ENCODE measurements at places on chromosomes 1 and 21.
A peak's percentile ranks its signal among the peaks of the same experiment; 100 is the strongest.

- DNase-seq: peak; percentile 11
These were observed 7.5 kb downstream of the MYOC start for GRCh38 chr1:171644805-171645483.

DNA sequence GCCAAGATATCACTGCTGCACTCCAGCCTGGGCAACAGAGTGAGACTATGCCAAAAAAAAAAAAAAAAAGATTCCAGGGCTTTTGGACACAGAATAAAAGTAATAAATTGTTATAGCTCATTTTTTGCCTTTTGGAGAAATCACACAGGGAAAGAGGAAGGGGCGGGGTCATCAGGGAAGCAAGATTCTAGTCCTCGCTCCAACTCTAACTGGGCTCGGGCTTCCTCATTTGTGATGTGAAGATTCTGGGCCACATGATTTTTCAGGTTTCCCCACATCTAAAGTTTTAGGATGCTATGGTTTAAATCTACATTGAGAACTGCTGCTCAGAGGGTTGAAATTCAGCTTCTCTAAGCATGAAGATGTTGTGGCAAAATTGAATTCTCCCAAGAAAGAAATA, 179.3 kb upstream of the PLXNA2 start:
- no peak for DNase-seq

DNA sequence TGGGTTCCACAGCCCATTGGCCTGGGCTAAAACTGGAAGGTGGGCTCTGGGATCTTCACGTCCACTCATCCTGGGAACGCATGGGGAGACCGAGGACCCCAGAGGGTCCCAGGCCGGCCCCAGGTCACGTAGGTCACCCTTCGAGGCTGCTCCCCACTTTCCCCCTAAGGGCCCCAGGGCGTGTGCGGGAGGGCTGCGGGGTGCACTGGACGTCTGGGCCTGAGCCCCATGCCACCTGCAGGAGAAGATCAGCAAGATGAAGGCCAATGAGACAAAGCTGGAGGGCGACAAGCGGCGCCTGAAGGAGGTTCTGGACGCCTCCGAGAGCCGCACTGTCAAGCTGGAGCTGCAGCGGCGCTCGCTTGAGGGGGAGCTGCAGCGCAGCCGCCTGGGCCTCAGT, 12.5 kb downstream of the MFAP2 start:
- DNase-seq: no peak

DNA sequence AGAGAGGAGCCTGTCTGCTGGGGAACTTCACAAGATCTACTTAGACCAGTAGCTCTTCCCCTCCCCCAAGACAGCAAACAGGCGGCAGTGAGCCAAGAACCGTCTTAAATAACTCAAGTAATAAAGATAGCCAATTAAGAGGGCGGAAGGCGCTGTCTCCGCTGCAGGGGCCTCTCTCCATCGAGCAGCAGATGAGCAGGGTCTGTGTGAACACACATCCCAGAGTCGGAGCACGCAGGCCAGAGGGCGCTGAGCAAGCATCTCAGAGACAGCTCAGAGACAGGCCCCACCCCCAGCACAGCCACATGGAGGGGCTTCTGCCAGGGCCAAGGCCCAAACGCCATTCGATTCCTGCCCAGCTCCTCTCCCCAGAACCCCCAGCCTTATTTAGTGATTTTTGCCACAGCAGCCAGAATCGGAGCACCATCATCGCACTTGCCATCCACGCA, 11.1 kb downstream of the IFFO2 start:
- no peak for DNase-seq

- DNase-seq: peak; percentile 65
These were observed 119.8 kb downstream of the SIK1 start for GRCh38 chr21:43306911-43307676.

DNA sequence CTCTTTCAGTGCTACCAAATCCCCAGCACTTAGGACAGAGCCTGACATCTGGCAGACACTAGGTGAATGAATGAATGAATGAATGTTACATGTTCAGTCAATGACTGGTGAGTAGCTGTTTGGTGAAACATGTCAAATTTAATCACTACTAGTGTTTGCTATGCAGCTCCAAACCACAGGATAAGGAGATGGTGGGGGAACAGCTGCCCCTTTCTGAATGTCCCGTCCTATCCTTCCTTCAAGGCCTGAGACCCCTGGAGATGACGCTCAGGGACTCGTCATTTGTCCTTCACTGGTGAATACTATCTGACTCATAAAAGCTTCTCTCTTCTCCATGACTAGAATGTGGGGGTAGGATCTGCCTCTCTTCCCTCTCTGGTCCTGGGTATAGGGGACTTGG, 175.4 kb downstream of the HIVEP3 start:
- DNase-seq: no peak

DNA sequence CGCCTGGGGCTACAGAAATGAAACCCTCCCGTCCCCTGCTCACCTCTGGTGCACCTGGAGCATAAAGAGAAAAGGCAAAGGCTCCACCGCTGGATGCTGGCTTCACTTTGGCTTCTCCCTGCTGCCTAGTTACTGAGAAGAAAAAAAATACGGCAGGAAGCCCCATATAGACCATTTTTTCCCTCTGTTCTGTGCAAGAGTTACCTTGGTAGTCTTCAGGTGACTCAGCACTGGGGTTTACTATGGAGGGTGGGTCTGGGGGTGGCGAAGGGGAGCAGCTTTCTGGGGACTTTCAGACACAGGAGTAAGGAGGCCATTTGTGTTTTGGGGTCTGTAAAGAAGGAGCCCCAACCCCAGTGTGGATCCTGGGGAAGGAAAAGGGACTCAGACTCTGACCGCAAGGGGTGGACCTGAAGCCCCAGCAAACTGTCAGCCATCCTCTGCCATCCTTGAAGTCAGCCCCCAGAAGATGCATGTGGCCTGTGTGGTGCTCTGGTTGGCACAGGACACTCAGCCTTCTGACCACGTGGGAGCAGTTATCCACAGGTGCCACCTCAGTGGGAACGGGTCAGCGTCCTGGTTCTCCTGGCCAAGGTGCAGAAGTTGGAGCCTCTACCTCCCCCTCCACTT, 25.9 kb upstream of the EPS8L3 start:
- DNase-seq: no peak

DNA sequence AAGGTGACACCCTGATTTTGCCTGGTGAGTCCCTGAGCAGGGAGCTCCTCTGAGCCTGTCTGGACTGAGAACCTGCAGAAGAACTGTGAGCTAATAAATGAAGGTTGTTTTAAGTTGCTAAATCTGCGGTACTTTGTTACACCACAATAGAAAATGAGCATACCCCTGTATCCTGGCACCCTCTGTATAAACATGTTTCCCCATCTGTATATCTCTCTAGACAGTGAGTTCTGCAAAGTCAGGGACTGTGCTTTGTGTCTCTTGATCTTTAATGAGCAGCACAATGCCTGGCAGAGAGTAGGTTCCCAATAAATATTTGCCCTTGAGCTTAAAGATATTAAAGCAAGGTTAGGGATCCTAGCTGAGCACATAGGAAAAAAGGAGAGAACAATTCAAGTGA, 228.8 kb downstream of the OMA1 start:
- DNase-seq: no peak

DNA sequence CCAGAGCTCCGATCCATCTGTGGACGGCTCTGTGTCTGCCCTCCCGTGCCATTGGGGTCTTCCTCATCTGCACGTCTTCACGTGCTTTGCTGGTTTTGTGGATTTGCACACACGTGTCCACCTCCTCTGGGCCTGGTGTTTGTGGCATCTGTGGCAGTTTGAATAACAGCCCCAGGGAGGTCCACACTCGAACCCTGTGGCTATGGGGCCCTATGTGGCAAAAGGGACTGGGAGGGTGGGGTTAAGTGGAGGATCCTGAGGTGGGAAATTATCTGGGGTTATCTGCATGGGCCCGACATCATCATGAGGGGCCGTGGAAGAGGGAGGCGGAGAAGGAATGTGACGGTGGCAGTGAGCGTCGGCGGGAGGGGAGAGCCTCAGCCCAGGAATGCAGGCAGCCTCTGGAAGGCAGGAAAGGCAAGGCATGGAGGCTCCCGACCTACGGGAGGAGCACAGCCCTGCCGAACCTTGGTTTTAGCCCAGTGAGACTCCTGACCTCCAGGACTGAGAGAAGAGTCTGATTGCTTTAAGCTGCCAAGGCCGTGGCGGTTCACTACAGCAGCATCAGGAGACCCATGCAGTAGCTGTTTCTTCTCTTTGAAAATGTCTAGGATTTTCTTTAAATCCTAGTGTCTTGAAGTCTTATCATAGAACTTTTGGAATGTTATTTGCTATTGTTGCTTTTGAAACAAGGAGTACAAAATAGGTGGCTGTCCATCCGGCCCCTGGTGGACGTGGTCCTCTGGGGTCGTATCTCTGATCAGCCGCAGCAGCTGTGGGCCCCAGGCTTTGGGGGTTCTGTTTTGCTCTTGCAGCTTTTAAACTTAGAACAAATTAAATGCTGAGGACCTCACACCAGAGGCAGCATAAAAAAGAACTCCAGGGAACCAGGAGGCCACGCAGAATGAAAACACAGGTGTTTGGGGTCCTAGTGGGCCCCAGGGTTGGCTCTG, 40.0 kb upstream of the LRRC3 start:
- DNase-seq: no peak

GRCh38 chr1:229665912-229666558, 40.0 kb downstream of the URB2 start:
- DNase-seq: no peak

GRCh38 chr1:93313026-93313425, 32.7 kb upstream of the DR1 start:
- DNase-seq: no peak

DNA sequence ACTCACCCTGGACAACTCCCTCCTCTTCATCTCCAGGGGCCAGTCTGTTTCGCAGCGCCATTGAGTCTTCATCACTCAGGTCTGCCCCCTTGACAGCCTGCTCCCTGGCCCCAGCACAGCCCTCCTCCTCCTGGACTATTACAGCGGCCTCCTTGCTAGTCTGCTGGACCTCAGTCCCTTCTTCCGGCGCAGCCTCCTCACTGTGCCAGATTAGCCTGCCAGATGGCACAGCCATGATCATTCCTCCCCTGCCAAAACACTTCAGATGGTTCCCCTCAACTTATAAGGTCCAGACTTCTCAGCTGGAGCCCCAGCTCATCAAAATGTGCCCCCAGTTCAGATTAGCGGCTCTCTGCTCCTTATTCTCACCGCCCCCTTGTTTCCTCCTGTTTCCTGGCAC, 7.0 kb upstream of the CELSR2 start:
- no peak for DNase-seq

DNA sequence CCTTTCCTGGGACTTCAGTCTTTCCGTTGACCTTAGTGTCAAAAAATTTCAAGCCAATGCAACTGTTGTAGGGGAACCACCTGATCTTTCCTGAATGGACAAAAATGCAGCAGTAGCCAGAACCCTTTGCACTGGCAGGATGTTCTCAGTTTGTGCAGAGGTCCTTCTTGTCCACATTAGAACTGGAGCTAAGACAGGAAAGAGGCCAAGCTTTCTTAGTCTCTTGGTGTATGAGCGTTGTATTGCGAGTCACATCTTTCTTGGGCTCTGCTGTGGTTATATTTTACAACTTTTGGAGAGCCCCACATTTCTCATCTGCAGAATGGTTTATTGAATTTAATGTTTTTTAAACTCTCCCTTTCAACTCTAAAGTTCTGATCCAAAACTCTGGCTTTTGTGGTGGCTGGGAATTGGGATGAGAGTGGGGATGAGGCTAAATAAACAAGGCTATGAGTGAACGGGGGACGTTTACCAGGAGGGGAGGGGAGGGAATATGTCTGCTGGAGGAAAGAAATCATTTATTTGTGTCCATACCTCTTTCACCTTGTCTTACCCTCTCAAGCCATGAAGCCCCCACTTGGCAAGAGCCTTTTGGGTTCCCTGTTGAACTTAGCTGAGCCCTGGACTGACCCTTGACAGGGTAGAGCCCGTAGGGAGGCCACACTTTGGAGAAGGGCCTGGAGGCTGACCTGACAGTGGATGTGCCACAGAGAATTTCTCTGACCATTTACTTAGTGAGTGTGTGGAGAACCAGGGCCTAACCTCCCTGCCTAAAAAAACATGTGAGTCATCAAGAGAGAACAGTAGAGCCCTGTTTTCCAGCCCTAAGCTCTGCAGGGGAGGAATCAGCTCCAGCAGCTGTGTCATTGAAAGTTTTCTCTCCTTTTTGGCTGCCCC, 586 bp downstream of the CHI3L2 start:
- no peak for DNase-seq

GRCh38 chr1:198072177-198072576, 84.6 kb upstream of the NEK7 start:
- DNase-seq: no peak

GRCh38 chr1:198278943-198279342, 122.1 kb downstream of the NEK7 start:
- no peak for DNase-seq

DNA sequence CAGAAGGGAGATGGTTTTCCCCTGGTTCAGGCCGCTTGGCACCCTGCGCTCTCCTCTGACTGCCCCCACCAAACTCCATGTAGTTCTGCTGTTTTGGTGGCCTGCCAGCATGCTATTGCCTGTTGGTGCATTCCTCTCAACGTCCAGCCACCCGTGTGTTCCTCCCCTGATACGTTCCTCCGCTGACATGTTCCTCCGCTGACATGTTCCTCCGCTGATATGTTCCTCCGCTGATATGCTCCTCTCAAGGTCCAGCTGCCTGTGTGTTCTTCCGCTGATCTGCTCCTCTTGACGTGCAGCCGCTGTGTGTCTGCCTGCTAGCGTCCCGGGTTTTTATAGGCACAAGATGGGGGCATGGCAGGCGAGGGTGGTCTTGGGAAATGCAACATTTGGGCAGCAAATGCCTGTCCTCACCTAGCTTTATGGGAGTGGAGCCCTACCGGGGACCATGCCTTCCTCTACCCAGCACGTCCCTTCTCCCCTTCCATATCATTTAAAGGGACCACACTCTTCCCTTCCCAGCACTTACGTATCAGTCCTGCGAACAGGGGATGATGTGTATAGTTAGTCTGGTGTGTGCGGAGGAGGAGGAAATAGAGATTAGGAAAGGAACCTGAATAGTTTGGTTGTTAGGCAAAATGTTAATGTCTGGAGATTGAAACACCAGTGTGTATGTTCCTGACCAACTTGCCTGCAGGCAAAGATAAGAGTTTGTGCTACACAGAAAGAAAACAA, 40.6 kb upstream of the PLA2G5 start:
- DNase-seq: no peak

GRCh38 chr1:55541296-55541695, 326.1 kb upstream of the USP24 start:
- DNase-seq: no peak

- no peak for DNase-seq
These were observed 213.8 kb downstream of the HHIPL2 start for GRCh38 chr1:222334026-222334680.

DNA sequence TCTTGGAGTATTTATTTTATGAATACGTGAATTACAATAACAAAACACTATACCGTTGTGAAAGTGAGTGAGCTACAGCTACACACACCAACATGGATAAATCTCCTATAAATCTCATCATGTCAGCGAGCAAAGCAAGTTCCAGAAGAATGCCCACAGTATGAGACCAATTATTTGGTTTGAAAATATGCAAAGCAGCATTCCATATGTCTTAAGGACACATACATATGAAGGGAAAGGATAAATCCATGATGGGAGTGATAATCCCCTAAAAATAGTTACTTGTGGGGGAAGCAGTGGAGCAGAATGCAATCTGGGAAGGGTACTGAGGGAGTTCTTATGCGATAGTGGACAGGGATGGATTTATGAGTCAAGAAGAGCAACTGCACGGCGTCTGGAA, 261.3 kb downstream of the DISC1 start:
- no peak for DNase-seq

GRCh38 chr1:19356266-19356665, 44.1 kb downstream of the SLC66A1 start:
- no peak for DNase-seq

Measured in NCI-H1436 treated with DMSO at 0.1 percent for 48 hours (cell line).